ENCODE measurements at places on chromosomes 7 and 10. TPM values are rescaled to one million over a fixed set of nuclear protein-coding genes. Genes with fewer than 3 reads are reported as not detected.

DNA sequence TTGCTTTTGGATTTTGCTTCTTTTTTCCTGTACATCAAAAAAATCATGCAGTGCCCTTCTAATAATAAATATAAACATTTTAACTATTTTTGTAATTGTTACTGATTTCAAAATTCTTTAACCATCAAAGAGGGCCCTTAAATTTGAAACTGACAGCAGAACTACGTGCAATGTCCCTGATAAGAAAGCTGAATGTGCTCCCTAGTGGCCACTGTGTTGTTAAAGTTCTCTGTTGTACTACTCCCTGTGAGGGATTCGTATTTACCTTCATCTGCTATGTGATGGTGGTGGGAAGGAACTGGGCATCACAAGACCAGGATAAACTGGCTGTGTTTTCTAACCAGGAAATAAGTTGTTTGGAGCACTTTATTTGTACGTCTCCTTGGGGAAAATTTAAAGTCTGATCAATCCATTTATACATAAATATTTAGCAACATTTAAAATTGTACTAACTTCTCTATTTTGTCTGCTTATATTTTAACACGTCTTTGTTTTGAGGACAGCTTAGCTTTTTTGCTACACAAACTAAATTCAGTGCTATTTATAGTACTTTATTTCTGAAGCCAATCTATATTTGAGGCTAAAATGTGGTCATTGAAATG, 322.4 kb downstream of the HGF start:
- DNase-seq = no peak

DNA sequence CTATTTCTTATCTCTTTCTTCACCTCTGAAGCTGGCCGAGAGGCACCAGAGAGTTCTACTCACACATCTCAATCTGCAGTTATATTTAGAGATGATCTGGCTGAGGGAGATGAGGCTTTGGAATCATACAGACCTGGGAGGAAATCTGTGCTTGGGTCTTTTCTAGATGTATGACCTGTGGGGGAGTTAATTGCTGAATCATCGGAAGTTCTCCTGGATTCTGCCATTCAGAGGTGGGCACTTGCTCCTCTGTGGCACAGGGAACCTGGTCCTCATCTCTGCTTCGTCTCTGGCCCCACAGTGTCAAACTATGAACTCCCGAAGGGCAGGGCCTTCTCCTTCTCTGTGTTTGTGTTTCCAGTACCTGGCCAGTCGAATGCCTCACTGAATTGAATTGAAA, 52.5 kb downstream of the BLNK start:
- no peak for DNase-seq

DNA sequence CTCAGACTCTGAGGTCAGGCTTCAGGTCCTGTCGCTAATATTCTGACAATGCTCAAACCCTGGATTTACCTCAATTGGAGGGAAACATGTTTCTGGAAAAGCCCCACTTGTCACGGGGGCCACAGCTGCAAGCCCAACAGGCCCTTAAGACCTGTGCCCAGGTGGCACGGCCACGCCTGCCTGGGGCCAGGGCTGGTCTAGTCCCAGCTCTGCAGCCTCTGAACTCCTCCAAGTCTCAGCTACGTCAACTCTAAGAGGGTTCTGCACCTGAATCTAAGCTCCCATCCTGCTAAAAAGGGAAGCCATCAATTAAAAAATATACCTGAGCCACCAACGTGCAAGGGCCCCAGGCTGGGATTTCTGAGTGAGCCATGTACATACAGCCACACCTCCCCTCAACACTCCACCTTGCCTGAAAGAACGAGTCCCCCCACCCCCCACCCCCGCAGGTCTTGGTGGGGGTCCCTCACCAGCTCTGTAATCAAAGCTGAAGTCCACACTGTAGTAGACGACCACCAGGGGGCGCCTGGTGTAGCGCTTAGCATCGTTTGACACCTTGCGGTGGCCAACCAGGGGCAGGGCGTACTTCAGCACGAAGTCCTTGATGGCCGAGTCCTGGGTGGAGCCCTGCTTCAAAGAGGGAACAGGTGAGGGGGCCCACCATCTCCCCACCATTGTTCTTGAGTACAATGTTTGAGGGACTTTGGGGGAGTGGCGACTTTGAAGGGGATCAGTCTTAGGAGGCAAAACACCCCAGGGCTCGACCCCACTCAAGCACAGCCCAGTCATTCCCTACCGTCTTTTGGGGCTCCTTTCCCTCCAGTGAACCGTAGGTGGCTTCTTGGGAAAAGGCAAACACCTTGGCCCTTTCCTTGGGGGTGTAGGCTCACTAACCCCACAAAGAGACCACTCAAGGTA, 22.6 kb downstream of the PDIA4 start:
- DNase-seq = no peak

Gene CYP3A7
- 0.21 TPM for total RNA-seq

Gene TMEM72
- not detected for total RNA-seq

All from urinary bladder (tissue), 4 donors.